Activated gamma-delta T cell (primary cell): ENCODE measurements at places on chromosomes 1 and 21.

GRCh38 chr21:36446301-36446700 lies 33.6 kb downstream of the CLDN14 start:
- DNase-seq = no peak

DNA sequence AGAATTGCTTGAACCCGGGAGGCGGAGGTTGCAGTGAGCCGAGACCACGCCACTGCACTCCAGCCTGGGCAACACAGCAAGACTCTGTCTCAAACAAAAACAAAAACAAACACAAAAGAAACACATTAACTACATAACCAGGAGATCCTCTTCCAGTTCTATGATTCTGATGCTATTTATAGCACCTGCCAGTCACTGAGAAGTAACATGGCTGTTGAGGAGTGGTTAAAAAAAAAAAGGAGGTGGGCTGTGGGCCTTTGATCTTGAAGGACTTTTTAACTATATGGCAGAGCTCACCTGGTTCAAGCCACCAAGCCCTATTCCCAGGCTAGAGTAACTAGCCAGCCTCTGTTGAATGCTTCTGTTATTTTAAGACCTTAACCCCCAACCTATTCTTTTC lies 148.8 kb downstream of the ZBTB18 start:
- no peak for DNase-seq

- no peak for DNase-seq
These were observed 102.1 kb downstream of the S1PR1 start for GRCh38 chr1:101338714-101339430.

GRCh38 chr1:247291833-247292561 lies 36.1 kb downstream of the VN1R5 start:
- DNase-seq = no peak

DNA sequence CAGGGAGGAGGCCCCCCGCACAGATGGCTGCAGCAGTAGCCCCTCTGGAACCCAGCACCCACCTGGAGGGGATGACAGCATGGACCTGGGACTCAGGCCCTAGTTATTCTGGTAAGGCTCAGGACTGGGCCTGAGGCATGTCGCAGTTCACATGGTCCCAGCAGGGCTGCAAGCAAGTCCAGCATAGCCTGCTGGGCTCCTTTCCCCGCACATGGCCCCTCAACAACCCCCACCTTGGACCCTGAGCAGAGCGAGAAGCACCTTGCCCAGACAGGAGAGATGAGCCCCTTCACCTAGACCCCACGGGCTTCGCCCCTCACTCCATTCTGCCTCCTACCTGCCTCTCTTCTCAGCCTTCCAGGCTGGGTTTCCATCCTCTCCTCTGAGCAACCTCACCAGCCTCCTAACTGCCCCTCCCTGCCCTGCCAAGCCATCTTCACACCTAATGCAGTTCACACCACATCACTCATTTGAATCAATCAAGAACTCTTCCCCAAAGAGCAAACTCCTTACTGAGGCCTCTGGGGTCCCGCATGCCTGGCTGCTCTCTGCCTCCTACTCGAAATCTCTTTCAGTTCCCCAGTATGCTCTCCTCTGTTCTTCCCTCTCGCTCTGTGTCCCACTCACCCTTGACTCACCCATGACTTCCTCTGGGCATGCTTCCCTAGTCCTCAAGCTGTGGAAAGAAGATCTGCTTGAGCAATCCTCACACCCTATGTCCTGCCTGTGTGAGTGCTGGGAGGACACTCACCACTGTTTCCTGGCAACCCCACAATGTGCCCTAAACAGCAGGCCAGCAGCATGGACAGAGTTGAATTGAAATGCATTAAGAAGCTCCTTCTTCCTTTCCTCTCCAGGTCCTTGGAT lies 9.4 kb upstream of the THEMIS2 start:
- DNase-seq = no peak

- DNase-seq = no peak
These were observed 32.1 kb downstream of the TGFB2 start for GRCh38 chr1:218377143-218377660.

DNA sequence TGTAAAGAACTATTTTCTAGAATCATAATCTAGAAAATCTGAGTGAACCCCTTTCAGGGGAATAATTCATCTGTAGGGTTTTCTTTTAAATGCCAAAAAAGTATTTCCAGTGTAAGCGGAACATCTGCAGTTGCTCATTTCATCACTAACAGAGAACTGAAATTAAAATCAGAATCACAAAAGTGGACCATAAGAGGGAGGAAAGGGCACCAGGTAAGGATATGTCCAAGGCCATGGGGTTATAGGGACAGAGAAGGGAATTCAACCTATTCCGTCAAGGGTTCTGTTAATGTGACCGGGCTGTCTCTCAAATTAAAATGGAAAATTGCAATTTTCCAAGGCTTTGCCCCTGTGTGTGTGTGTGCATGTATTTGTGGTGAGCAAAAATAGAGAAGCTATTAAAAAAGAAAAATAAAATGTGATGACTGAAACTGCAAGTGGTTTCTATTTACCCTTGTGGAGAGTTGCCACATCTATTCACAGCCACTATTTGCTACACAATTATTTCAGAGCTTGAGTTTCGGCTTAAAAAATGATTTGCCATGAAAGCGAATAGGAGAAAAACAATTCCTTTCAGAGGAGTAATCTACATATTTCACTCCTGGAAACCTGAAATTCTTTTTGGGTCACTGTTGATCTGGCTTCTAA lies 53.1 kb downstream of the APP start:
- no peak for DNase-seq

- DNase-seq = no peak
These were observed 194.8 kb downstream of the NFIA start for GRCh38 chr1:61277121-61277690.

DNA sequence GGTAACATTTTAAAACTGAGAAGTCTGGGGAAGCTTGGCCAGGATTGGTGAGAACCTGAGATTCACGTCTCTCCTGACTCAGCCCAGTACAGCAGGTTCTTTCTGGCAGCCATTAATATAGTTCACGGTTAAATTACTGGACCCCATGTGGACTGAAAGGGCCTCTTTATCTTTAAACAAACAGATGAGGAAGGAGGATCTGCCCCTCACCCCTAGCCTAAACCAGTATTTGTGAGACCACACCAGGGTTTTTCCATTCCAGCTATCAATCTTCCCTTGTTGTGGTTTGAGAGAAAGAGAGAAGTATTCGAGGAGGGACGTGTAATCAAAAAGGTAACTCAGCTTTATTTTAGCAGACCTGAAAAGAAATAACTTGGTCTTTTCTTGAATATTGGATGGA lies 137.1 kb downstream of the PROX1 start:
- no peak for DNase-seq

DNA sequence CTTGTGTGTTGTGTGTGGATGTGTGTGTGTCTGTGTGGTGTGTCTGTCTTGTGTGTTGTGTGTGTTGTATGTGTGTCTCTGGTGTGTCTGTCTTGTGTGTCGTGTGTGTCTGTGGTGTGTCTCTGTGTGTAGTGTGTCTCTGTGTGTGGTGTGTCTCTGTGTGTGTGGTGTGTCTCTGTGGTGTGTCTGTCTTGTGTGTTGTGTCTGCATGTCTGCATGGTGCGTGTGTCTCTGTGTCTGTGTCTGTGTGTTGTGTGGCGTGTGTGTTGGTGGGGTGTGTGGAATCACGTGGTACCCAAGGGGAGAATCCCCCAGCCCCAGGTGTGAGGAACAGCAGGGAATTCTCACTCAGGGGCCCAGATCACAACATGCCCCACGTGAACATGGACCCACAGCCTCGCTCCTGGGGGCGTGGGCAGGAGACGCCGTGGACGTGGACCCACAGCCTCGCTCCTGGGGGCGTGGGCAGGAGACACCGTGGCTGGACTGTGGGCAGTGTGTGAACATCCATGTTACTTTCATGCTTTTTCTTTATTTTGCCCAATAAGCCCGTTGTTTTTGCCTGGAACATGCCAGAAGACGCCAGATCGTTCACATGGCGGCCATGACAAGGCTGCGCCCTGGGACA lies 67.8 kb downstream of the SLC19A1 start:
- DNase-seq = no peak

DNA sequence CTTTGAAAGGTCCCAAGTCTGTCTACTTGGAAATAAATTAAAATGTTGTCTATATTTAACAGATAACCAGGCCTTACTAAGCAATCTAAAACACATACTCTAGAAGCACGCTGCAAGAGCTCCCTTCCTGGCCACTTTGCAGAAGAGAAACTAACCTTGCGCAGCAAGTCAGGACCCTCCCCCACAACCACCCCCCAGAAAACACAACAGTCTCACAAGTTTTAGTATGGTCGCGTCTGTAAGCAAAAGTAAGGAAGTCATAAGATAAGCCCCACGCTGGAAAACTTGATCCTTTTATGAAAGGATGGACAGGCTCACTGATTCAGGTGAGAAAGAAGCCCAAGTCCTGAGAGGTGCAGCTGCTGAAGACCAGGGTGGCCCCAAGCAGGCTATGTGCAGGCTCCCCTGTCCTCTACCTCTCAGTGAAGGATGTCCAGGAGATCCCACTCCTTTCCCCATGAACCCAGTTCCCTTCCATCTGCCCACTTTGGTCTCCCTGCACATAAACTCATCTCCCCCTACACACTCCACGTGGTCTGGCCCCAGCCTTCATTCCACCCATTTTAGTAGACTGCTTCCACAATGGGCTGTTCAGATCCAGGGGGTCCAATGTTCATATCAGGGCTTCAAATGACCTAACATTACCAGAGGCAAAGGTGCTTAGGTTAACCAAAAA lies 23.8 kb downstream of the HIVEP3 start:
- DNase-seq = no peak

GRCh38 chr1:207676153-207676552 lies 31.2 kb downstream of the CR1L start:
- DNase-seq = no peak

- no peak for DNase-seq
These were observed 157.5 kb downstream of the CHRM3 start for GRCh38 chr1:239543873-239544272.

GRCh38 chr1:101081496-101082488 lies 56.2 kb upstream of the DPH5 start:
- no peak for DNase-seq

- DNase-seq = no peak
These were observed 29.6 kb downstream of the KCNN3 start for GRCh38 chr1:154840269-154841176.

- no peak for DNase-seq
These were observed 58.0 kb downstream of the NDUFS5 start for GRCh38 chr1:39084191-39084590.

- no peak for DNase-seq
These were observed 6.9 kb upstream of the F13B start for GRCh38 chr1:197073978-197074377.

DNA sequence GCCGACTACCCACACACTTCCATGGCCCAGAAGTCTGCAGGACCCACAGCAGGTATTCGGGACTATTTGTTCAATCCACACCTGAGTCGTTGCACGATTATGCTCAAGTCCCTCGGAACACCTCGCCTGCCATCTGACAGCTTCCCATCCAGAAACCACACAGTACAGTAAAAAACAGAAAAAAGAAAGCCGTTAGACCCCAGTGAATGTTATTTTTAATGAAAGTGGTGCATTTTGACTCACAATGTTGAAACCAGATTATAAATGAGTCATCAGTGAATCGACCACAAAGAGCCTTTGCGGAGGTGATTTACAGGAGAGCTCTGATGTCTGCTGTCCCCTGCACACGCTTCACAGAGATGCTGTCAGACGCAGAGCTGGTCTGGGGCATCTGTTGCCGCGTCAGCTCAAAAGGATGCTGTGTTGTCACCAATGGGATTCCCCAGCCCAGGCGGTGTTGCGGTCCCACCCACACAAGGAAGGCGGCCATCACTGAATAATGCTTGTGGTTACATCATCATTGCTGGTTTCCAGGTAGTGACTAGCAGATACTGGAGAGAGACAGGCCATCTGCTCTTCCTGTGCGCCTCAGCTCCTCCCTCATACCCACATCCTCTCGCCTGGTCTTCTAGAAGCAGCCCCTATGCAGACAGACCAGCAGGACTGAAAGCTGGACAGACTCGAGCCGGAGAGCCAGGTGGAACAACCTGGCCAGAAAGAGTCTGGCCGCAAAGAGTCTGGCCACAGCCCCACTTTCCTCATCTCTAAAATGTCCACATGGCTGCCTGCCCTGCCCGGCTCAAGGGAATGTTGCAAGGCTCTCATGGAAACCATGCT lies 116.8 kb downstream of the TOMM20 start:
- peak; percentile 77 for DNase-seq

DNA sequence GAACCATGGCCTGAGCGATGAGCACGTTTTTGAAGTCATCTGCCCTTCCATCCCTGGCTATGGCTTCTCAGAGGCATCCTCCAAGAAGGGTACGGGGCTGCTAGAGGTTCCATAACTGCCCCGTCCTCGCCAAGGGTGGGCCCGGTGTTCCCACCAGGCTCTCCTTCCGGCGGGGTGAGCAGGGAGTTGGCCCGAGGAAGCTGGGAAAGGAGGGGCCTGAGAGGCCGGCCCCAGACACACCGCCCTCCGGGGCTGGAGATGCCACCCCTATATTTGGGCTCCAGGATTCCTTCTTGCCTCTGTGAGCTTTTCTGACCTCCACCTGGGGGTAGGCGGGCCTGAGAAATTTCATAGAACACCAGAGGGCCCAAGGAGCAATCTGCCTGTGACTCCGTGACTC lies 28.9 kb downstream of the EPHX1 start:
- no peak for DNase-seq

- DNase-seq = no peak
These were observed 104.6 kb downstream of the DIRAS3 start for GRCh38 chr1:67945733-67946374.

GRCh38 chr1:94015489-94015817 lies 105.5 kb downstream of the ABCA4 start:
- no peak for DNase-seq

DNA sequence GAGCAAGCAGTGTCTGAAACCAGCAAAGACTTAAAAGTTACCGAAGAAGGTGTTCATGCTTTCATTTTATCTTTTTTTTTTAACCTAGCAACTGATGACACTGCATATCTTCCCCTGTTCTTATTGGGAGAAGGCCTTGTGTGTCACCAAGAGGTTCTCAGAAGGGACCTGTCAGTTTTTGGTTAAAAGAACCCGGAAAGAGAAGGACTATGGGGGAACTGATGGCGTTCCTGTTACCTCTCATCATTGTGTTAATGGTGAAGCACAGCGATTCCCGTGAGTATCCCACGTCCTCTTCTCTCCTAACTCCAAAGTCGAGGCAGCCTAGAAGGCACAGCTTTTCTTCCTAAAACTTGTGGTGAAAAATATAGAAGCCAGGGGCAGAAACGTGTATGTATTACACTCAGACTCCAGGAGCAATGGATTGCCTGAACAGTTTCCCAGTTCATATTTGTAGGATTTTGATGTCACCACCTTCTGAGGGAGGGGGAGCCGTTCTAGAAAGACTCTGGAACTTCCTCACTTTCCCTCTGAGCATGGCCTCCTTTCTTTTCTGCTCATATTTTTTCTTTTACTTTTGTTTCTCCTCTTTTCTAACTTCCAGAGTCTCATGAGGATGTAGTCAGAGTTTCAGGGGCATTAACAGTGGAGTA lies at the start of gene MR1:
TSS of gene MR1 (plus strand) at position 185 of the 653 bp plus-strand sequence. CDS start at position 210, 25 bp downstream.
- DNase-seq = no peak
